Activated CD8-positive, alpha-beta memory T cell treated with anti-CD3 and anti-CD28 coated beads for 48 hours (primary cell): ENCODE measurements at places on chromosomes 6 and 20.

DNA sequence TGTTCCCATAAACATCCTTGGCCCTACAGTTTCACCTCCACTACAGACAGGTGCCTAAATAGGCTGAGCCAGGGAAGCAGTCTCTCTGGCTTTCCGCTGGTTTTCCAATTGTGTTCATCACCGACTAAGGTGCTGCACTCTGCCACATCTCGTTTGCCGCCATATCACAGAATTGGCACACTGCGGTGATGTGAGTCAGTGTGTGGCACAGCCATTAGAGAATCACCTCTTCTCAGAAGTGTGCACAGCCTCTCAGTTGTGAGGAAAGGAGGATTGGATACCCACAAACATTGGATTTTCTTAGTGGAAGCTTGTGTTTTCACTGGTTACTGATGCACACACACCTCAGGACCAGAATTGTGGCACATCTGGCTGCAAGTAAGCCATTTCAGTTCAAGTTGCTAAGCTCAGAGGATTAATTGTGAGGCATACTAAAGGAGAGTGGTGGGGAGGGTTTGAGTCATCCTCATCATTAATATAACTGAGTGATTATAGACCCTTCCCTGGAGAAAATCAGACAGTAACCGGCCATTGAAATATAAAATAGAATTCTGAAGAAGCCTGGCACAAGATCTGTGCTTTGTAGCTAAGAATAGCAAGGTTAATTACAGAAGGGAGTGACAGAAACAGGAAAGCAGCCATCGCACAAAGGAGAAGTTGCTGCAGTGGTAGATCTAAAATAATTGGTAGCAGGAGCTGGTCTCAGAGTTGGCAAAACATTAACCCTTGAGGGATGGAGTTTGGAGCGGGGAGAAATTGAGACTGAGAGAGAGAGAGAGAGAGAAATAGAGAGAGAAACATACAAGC, 506.9 kb downstream of the LMBRD1 start:
- DNase-seq: no peak

DNA sequence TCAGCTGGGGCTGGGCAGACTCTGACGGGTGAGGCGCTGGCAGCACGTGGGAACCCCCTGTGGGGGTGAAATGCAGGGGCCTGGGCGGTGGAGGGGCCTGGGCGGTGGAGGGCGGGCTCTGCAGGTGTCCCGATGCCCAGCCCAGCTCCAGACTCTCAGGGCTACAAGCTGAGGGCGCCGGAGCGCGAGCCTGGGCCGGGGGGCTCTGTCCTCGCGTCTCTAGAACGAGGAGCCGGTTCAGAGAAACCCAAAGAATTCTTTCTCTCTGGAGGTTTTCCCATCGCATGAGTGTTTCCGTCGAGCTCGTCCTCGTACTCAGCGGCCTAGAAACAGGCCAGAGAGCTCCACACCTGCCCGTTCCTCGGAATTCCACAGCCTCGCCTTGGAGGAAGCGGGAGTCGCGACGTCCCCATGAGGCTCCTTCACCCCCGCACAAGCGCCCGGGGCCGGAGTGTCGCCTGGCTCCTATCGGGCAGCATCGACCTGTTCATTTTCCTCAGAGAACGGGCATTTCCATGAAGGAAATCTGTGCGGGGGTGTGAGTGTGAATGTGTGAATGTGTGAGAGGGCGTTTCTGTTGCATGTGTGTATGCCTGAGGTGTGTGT, 76.9 kb downstream of the SMOC2 start:
- no peak for DNase-seq

DNA sequence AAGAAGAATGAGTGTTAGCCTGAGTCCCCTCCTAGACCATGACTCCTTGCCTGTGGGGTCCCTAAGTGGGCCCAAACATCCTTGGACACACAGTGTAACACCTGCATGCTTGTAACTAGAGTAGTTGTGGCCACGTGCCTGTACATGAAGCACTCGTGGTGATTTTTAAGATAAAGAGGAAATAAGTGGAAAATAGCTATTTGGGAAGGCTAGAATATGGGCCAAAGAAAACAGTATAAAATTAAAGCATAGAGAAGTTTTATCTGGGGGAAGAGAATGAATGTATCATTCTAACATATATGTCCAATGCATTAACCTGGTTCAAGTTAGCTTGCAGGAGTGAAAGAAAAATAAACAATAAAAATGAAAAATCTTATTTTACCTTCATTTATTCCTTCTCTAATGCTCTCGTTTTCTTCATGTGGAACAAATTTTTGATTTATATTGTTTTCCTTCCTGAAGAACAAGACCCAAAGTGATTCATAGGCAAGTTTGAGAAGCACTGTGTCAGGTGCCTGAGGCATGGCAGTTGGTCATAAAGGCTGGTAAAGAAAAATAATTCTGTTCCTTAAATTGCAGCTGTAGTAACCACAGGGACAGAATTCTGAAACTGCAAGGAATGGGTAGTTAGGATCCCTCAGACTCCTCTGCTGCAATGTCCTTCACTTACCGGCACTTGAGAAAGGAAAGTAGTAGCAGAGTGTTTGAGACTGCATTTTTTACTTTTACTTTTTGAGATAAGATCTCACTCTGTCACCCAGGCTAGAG, 8.5 kb upstream of the CST3 start:
- DNase-seq: no peak

DNA sequence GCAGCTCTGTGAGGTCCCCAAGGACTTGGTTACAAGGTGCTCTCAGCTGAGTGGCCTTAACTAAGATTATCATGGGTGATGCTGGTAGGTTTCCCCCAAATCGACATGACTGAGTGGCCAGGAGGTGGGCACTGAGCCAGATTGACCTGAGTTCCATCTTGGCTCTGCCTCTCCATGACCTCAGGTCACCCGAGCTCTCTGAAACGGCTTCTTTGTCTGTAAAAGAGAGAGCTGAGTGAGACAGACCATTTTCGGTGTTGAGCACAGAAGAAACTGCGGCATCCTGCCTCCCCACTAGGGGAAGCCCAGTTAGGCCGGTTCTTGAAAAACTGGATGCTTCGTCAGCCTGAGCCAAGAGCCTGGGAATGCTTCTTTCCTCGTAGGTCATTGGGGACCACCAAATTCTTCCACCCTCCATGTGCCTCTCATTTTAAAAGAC, 14.1 kb upstream of the STX16 start:
- DNase-seq: no peak

DNA sequence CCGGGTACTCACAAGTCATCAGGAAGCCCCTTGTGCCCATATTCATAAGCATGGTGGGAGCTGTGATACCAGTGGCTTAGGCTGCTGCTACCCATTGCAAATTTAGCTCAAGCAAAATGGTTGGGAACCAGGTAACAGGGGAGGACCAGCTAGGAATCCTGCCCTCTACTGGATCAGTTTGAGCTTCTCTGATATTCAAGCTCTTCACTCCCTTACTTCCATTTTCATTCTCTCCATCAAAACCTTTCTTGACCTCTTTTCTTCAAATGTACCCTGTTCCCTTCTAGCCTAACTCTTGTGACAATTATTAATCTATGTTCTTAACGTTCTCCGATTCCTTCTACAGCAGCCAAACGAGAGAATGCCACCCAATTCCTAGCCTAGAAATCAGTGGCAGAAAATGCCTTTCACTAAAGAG, 9.7 kb downstream of the NOL7 start:
- DNase-seq: no peak

DNA sequence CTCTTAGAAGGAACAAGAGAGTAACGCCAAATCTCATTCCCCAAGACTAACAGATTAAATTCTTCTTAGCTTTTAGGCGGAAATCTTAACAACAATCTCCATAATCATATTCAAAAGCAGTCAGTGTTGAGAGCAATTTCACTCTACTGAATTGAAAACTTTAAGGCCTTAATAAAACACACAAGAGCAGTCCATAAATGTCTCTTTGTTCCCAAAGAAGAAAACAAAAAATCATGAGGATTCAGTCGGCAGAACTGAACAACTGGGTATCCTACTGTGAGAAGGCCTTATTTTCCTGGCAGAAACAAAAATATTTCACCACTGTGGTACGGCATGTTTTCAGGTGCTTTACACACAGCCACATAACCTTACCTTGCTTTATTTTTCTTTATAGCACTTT, 14.4 kb downstream of the ABHD12 start:
- no peak for DNase-seq

GRCh38 chr6:1365686-1366085, 23.7 kb upstream of the FOXF2 start:
- DNase-seq: no peak

GRCh38 chr6:23003671-23004467, 434.5 kb downstream of the HDGFL1 start:
- DNase-seq: no peak

GRCh38 chr20:19735446-19735845, 22.6 kb upstream of the RIN2 start:
- DNase-seq: no peak

- no peak for DNase-seq
These were observed 19.7 kb downstream of the NDRG3 start for GRCh38 chr20:36726168-36726567.

- no peak for DNase-seq
These were observed 40.3 kb downstream of the STX11 start for GRCh38 chr6:144190593-144190992.

DNA sequence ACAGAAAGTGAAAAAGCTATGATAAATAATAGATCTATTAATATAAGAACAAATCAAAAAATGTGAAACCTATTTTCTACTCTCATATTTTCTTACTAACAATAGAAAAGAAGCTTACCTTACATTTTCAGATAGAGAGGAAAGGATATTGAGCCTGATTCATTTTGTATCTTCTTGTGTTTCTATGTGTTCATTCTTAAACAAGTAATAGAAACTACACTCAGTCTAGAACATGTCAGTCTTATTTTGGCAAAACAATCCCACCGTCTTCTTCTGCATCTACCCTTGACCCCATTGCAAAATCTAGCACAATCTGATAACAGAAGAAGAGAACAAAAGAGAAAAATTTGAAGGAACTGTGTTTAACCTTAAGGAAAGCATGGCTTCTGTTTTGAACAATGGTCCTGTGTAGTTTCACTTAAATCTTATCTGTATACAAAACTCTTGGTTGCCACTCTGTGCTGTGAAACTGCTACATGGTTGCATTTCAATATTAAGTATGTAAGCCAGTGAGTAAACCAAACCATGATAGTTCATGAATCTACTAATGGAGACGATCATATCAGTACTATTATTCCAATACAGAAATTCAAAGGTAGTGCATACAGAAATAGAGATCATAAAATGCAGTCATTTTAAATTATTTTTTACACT, 69.5 kb upstream of the LGSN start:
- DNase-seq: no peak
